NB4 (cell line): ENCODE measurements at places on chromosomes 3 and 15.

GRCh38 chr3:47036145-47036544, 56.7 kb downstream of the NBEAL2 start:
- DNase-seq: no peak

DNA sequence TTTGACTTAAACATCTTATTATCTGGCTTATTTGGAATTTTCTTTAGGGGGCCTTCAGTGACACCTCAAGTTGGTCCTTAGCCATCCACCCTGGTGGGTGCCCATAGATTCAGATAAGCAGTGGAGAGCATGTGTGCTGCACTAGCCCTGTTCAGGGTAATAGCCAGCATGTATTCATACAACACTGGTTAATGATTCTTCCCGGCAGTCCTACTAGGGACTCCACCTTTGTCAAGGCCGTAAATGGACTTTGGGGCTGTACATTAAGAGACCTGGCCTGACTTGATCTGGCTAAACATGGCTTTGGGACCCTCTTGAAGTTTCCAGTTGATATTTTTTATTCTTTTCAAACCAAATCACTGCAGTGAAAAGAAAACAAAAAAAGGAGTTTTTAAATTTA, 125.8 kb downstream of the PTPRG start:
- DNase-seq: no peak

GRCh38 chr3:48748754-48749153, 31.7 kb upstream of the IP6K2 start:
- DNase-seq: no peak

GRCh38 chr3:58349792-58350626, 17.3 kb downstream of the PXK start:
- DNase-seq: peak; percentile 98

DNA sequence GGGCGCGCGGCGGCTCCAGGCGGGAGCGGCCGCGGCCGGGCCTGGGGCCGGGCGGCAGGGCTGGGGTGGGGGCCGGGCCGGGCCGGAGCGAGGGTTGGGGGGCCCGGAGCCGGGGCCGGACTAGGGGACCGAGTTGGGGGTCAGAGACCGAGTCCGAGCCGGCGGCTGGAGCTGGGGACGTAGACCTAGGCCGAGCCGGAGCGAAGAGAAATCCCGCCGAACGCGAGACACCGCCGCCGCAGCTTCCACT, 37.3 kb downstream of the HMCES start:
- DNase-seq: no peak

DNA sequence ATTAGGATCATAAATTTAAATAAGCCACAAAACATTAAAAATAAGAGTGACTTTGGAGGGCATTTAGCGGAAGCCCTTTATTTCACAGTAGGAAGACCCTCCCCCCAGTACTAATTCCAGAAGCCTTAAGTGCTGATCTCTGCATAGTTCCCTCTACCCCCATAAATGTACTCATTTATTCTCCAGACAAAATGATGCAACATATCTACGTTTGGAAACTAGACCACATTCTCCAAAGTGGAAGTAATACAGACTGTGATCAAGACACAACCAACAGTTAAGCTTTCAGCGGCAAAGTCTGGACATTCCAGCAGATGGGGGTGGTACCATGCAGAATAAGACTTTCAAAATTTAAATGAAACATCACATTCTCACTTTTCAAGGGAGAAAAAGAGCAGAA, 44.8 kb upstream of the RPS17 start:
- peak; percentile 40 for DNase-seq

GRCh38 chr3:178736300-178736699, 200.1 kb downstream of the KCNMB2 start:
- DNase-seq: no peak

DNA sequence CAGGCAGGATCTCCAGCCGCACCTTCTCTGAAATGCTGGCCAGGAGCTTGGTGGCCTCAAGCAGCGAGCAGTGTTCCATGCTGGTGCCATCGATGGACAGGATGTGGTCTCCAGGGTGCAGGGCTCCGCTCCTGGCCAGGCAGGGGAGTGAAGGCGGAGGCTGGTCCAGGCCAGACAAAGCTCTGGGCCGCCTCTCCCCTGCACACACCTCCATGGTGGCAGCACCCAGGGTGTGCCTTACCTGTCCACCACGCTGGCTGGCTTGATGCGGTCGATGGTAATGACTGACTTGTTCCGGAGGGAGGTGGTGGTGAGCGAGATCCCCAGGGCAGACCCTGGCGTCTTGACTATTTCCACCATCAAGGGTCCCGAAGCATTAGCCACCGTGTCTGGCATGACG, 20.0 kb downstream of the GRIP2 start:
- no peak for DNase-seq

DNA sequence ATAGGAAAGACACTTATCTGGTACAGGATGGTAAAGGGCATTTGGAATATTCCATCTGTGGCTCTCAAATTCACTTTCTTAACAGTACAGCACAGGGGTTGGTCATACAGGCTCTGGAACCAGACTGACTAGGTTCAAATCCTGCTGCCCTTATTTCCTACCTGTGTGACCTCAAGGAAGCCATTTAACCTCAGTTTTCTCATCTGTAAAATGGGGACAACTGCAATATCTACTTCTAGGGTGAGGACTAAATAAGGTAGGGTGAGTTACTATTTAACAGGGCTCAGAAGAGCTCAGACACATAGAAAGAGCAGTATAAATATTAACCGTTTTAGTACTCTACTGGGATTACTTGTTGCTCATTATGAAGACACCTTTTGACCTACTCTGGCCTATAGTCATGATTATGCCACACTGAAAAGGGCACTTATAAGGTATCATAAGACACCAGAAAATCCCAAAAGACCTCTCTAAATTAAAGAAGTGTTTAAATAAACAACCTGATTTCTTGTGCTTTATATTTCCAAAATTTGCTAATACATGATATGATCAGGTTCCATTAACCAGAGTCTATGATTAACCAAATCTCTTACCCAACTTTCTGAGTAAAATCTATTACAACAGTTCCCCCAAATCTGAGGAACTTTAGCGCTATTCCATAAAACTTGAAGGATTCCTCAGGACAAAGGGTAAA, 6.5 kb downstream of the RFTN1 start:
- DNase-seq: no peak
